ENCODE measurements at places on chromosomes 2 and 18.

- DNase-seq = no peak
Measured at GRCh38 chr2:15711126-15711860, 119.6 kb downstream of the DDX1 start.

GRCh38 chr18:72674710-72675109 is 130.6 kb upstream of the CBLN2 start:
- no peak for DNase-seq

DNA sequence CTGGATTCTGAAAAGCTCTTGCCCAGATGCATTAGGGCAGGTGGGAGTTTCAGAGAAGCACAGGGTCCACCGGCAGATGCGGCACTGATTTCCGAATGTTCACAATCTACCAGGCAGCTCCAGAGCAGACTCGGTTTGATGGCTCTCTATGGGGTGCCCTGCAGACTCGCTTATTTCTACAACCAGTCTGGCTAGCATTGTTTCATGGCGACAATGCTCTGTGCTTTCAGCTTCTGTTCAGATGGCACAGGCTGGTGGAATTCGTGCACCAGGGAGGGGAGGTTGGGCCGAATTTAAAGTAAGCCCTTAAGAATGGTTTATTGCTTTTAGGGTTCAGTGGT is 9.9 kb downstream of the MYT1L start:
- no peak for DNase-seq

DNA sequence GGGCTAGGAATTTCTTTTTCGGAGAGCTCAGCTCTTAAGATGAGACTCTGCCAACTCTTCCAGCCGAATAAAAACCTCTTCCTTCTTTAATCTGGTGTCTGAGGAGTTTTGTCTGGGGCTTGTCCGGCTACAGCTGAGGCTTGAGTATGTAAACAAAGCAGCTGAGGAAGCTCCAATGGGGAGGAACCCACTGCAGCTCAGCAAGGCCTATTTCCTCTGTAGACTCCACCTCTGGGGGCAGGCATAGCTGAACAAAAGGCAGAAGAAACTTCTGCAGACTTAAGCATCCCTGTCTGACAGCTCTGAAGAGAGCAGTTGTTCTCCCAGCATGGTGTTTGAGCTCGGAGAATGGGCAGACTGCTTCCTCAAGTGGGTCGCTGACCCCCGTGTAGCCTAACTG is 838.7 kb downstream of the CCDC85A start:
- DNase-seq = no peak

GRCh38 chr2:133573491-133574162 is 5.4 kb upstream of the NCKAP5 start:
- DNase-seq = no peak

DNA sequence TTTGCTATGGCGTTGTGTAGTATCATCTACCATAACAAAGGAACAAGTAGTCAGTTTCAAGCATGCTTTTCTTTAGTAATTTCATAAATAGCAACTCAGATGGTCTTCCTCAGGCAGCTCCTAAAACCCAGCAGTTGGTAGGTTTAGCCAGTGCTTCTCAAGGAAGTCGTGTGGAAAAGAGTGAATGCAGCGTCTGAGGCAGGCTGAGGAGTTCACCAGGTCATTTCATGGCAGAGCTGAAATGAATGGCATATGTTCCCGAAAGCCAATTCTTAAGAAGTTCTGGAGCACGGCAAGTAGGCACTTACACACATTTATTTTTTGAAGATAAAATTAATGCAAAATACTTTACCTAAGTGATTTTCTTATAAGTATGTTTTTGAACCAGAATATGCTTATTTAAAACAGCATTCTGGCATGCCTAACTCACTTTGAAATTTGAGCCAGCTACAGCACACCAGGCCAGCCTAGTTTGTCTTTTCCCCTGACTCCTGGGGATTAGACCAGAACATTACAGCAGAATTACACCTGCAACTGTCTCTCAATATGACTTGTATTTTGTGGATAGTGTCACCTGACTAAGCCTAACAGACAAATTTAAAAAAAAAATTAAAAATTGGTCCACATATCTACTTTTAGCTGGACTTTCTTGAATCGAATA is 62.2 kb downstream of the OSBPL6 start:
- no peak for DNase-seq

GRCh38 chr2:236125541-236125940 is 42.6 kb downstream of the GBX2 start:
- no peak for DNase-seq

DNA sequence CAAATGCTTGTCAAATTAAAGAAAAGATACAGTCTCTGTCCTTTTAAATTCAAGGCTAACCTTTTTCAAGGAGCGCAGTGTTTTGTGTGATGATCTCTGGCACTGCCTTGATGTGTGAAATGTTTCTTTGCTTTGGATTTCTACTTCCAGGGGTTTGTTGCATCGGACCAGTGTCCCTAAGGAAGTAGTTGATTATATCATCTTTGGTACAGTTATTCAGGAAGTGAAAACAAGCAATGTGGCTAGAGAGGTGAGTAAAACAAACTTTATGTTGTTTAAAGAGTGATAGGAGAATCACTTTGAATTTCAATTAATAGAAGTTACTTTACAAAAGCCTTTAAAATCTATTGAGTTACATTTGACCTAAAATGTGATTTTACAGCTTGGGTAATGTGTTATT is 28.8 kb downstream of the HADHB start:
- DNase-seq = no peak

DNA sequence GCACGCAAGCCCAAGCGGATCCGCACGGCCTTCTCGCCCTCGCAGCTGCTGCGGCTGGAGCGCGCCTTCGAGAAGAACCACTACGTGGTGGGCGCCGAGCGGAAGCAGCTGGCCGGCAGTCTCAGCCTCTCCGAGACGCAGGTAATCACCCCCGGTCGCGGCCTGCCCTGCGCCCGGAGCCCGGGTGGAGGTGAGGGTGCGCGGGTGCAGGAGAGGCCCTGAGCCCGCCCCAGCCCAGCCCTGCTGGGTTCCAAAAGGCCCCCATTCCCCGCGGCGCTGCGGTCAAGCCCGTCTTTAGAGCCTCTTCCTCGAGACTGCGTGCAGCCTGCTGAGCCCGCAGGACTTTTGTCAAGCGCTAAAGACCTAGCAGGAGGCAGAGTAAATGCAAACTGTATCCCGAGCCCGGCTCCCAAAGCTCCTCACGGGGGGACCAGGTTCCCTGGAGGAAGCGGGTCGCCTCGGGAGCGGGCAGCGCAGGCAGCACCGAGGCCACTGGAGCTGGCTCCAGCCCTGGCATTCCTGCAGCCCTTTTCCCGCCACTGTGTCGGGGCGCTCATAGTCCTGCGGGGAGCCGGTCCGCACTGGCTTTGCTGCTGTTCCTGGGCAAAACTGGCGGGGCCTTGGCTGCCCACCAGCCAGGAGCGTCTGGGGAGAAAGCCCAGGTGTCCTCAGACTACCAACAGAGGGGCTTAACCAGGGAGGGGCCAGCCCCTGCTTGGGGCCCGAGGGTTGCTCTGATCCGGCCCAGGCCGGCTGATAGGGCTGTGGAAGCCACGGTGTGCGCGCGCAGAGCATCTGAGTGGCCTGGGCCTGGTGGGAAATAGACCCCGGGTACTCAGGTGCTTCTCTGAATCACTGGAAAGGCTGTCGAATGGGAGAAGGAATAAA is 7.3 kb downstream of the EMX1 start:
- no peak for DNase-seq

DNA sequence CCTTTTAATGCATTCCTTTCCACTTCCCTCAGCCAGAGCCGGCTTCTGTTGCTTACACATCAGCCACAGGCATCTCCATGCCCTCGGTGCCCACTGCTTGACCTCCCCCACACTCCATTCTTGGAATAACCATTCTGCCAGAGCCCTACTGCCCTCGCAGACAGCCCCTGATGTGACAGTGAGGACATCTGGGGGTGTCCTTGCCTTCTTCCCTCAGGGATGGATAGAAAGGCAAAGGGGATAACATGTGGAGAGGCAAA is 6.4 kb upstream of the NPPC start:
- no peak for DNase-seq

DNA sequence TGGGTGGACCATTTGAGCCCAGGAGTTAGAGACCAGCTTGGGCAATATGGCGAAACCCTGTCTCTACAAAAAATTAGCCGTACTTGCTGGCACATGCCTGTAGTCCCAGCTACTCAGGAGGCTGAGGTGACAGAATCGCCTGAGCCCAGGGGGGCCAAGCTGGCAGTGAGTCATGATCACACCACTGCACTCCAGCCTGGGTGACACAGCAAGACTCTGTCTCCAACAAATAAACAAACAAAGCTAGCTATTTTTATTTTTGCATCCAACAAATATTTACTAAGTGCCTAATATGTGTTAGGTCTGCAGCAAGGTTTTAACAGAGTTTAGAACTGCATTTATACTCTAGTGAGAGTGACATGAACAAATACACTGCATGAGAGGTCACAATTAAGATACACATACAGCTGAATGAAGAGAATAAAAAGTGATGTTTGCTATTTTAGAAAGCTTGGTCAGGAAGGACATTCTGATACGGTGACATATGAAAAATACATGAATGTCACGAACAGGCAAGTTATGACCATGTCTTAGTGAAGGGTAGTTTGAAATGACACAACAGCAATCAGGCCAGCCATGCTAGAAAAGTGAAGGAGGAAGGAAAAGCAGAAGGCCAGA is 83.2 kb upstream of the FRZB start:
- DNase-seq = no peak

DNA sequence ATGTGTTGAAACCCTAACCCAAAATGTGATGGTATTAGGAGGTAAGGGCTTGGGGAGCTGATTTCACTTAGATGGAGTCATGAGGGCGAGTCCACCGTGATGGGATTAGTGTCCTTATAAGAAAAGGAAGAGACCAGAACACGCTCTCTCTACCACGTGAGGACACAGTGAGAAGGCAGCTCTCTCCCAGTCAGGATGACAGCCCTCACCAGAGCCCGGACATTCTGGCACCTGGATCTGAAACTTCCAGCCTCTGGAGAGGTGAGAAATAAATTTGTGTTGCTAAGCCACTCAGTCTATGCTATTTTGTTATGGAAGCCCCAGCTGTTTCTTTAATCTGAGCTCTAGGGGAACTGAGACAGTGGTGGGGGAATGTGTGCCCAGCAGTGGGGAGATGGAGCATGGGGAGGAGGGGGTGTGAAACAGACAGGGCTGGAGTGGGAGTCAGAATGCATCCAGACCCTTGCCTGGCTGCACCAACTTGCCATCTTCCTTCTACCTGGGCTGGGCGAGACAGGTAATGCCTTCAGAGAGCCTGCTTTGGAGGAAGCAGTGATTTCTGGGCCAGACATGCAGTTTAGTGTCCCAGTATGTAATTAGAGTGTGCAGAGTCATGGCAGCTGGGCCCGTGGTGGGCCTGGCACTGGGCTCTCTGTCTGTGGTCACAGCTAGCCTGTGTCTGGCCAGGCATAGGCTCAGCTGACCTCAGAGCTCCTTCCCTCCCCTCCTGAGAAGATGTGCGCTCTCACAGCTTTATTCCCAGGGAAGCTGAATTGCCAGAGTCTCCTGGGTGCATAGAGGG is 38.1 kb downstream of the RHOB start:
- no peak for DNase-seq

DNA sequence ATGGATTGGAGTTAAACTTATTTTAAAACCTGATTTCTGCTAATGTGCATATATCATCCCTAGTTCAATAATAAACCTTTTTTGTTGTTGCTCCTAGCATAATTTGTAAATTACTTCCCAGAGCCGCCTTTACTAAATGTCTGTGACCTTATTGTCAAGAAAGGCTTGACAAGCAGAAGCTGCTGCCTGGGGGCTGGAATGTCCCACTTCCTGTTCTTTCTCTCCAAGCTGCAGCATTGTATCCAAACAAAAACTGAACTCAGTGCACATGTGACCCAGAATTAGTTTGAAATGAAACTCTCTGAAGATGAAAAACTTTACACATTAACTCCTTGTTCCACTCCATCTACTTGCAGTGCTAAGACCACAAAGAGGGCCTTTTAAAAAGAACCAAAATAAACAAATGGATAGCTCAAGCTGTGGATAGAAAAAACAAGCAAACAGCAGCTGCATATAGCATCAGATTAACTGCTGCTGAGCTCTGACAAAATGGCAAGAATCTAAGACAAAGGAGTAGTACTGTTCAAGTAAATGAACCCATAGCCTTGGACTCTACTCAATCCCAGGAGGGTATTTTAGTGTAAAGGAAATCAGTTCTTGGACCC is 99.8 kb upstream of the NEUROD1 start:
- DNase-seq = no peak

GRCh38 chr18:29378651-29379136 is 1201.8 kb upstream of the CDH2 start:
- DNase-seq = no peak

- no peak for DNase-seq
Measured at GRCh38 chr2:214401580-214401979, 9.3 kb upstream of the VWC2L start.

GRCh38 chr2:46216213-46216612 is 81.0 kb upstream of the EPAS1 start:
- no peak for DNase-seq

DNA sequence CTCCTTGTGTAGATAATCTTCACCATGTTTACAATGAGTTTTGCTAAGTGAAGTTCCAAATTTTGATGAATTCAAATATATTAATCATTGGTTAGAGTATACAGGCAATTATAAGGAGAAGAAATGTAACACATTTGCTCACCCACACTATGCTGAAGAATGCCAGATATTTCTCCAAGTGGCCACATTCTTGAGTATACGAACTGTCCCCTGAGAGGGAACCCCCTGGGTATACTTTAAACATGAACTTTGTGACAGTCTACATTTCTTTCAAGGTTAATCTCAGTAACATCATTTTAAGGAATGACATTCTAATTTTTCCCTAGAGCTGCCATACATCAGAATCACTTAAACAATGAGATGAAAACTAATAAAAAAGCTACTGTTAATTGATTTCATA is 39.8 kb upstream of the CDKL4 start:
- DNase-seq = no peak

DNA sequence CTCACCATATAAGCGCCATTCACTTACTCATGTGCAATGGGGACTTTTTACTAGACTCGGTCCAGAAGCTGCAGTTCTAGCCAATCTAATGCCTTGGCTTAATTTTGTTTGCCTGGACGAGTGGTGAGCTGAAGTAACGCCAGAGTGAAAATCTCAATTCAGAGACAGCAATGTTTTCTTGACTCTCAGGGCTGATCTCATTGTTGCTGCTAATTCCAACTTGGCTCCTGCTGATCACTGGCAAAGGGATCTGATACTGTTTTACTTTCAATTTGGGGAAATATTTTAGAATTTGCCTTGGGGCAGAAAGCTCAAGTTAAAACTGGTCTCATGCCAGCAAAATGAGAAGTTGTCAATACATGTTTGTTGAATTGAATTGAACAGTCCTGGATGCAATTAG is 906.6 kb upstream of the CDH2 start:
- no peak for DNase-seq

DNA sequence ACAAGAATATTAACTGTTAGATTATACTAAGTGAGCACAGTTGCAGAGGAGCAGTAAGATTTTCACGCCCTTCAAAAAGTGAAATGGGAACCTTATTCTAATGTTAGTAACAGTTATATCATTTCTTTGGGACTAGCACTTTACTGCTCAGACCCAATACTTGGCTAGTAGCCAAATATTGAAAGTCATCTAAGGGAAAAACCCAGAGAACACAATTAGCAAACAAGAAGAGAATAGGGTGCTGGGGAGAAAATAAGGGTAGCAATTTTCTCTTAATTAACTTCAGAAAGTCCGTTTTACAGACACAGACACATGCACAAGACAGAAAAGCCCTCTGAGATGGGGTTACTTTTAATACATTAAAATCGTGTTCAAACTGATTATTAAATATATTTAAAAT is 71.8 kb downstream of the ID2 start:
- DNase-seq = no peak

GRCh38 chr2:161172901-161173540 is 12.8 kb downstream of the TANK start:
- DNase-seq = no peak

GRCh38 chr18:3590096-3590630 is 140.2 kb downstream of the TGIF1 start:
- DNase-seq = no peak

GRCh38 chr2:200689115-200689514 is 103.3 kb downstream of the AOX1 start:
- DNase-seq = no peak

Measured in CD4-positive, alpha-beta T cell treated with Interleukin-1 beta for 1 hour (primary cell).